Activated naive CD8-positive, alpha-beta T cell treated with anti-CD3 and anti-CD28 coated beads for 36 hours (primary cell): ENCODE measurements at places on chromosomes 3 and 15. TPM values are rescaled to one million over a fixed set of nuclear protein-coding genes. Genes with fewer than 3 reads are reported as not detected.

GRCh38 chr3:122146466-122146865, 37.0 kb upstream of the CASR start:
- H3K27ac ChIP-seq: peak overlapping the region; percentile 85
- DNase-seq: peak; percentile 77
- H3K36me3 ChIP-seq: no peaks in the 10 kb centered on the region

GRCh38 chr3:72597756-72598195, 250.5 kb downstream of the SHQ1 start:
- no peak for DNase-seq
- H3K27me3 ChIP-seq: no peaks in the 10 kb centered on the region
- peaks cover 5% of the 10 kb centered on the region for H3K4me1 ChIP-seq
- H3K4me3 ChIP-seq: no peak overlapping the region
- H3K27ac ChIP-seq: no peak overlapping the region
- no peaks in the 10 kb centered on the region for H3K36me3 ChIP-seq

DNA sequence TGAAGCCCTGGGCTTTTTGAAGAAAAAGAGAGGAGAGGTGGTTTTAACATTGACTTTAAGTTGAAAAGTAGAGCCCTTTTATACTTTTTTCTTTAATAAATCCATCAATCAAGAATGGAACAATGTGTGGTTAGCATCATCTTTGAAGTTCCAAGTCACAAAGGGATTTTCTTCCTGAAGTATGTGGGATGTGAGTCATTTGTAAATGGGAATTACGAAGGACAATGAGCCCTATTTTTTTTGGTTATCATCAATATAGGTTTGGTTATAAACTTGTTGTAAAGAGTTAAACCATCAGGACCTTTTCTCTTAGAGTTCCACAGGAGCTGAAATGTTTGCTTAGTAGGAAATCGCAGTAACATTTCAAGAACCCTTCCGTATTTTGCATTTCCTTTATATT, 38.3 kb downstream of the PIK3CA start:
- no peak overlapping the region for H3K27ac ChIP-seq
- peaks cover 10% of the 10 kb centered on the region for H3K36me3 ChIP-seq
- H3K27me3 ChIP-seq: no peaks in the 10 kb centered on the region
- H3K4me1 ChIP-seq: peaks cover 60% of the 10 kb centered on the region

DNA sequence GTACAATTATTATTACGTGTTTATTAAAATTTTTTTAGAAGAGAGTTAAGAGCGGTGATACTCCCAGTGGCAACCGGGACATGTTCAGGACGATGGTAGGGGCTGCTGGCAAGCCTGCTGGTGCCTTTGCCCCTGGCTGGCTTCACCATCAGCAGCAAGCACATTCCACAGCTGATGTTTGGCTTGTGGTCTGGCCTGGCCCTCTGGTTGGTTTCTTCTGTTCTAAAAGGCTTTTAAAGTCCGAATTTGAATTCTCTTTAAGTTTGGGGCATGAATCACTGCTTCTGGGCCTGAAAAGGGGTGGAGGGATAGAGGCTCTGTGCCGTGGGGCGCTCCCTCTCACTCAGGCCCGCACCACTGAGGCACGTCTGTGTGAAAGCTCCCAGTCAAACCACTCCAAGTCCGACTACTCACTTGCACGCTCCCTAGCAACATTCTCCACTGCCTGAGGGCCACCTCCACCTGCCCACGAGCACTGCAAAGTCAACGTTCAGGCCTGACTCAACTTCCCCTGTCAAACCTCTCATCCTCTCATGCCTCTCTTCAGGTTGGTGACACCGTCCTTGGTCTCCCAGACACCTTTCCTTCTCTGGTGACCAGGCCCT, 10.1 kb downstream of the ITGA11 start:
- H3K27ac ChIP-seq: no peak overlapping the region
- DNase-seq: no peak
- no peaks in the 10 kb centered on the region for H3K36me3 ChIP-seq
- H3K27me3 ChIP-seq: peaks cover 3% of the 10 kb centered on the region

GRCh38 chr3:143121241-143122088, 1.9 kb downstream of the CHST2 start:
- peak; percentile 84 for DNase-seq
- H3K36me3 ChIP-seq: peaks cover 11% of the 10 kb centered on the region
- H3K4me3 ChIP-seq: peak overlapping the region; percentile 72
- H3K4me1 ChIP-seq: peaks cover 46% of the 10 kb centered on the region
- H3K27ac ChIP-seq: peak overlapping the region; percentile 77

DNA sequence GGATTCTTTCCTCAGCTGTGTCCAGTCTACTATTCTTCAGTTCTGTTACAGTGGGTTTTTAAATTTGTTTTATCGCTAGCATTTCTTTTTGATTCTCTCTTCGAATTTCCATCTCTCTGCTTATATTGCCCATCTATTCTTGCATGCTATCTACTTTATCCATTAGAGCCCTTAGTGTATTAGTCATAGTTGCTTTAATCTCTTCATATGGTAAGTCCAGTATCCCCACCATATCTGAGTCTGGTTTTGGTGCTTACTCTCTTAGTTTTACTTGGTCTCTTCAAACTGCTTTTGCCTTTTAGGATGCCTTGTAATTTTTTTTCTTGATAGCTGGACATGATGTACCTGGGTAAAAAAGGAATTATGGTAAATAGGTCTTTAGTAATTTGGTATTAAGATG, 9.1 kb downstream of the TIMMDC1 start:
- peaks cover 56% of the 10 kb centered on the region for H3K36me3 ChIP-seq
- peaks cover 41% of the 10 kb centered on the region for H3K4me1 ChIP-seq

- no peak overlapping the region for H3K4me3 ChIP-seq
- H3K36me3 ChIP-seq: no peaks in the 10 kb centered on the region
- no peaks in the 10 kb centered on the region for H3K27me3 ChIP-seq
- H3K4me1 ChIP-seq: no peaks in the 10 kb centered on the region
- no peak for DNase-seq
These were observed 87.3 kb upstream of the RNF7 start for GRCh38 chr3:141650783-141651182.

Gene CYP8B1
- not detected for total RNA-seq

Gene LTF
- total RNA-seq: not detected

Gene IMPG2
- total RNA-seq: 0.14 TPM

Gene SMCO1
- not detected for total RNA-seq

Gene SLC7A14
- total RNA-seq: not detected
